ENCODE measurements at places on chromosomes 6 and 20.

DNA sequence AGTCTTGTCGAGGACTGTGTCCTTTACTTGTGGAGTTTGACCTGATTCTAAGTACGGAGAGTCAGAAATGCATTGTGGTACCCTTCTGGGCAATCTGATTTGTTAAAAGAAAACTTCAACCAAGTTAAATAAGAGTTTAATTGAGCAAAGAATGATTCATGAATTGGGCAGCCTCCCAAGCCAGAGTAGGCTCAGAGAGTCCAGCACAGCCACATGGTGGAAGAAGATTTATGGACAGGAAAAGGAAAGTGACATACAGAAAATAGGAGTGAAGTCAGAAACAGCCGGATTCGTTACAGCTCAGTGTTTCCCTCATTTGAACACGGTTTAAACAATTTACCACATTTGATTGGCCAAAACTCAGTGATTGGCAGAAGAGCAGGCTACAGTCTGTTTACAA is 329.2 kb downstream of the DHX35 start:
- no peak for DNase-seq

- no peak for DNase-seq
Observed at GRCh38 chr6:122621638-122622037, 11.4 kb downstream of the PKIB start.

DNA sequence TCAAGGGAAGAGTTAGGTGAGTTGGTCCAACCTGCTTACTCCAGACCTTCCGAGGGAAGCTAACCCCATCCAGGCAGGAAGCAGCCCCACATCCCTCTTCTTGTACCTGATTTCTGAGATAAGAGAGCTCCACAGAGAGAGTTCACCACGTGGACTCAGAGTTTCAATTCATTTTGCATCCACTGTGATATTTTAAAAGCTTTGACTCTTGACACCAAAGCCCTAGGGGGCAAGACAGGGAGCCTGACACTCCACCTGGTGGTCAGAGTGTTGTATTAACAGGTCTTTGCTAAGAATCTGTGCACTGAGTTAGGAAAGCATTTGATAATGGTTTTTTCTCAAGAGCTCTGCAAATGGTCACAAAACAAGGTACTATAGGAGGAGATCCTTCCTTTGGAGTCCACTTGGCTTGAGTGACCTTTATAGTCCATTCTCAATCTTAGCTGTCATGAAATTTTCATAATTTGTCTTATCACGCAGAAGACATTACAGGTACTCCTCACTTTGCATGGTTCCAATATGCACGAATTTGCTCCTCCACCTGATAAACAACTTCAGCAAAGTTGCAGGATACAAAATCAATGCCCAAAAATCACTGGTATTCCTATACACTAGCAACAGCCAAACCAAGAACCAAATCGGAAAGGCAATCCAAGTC is 56.2 kb upstream of the RIPOR2 start:
- no peak for DNase-seq

DNA sequence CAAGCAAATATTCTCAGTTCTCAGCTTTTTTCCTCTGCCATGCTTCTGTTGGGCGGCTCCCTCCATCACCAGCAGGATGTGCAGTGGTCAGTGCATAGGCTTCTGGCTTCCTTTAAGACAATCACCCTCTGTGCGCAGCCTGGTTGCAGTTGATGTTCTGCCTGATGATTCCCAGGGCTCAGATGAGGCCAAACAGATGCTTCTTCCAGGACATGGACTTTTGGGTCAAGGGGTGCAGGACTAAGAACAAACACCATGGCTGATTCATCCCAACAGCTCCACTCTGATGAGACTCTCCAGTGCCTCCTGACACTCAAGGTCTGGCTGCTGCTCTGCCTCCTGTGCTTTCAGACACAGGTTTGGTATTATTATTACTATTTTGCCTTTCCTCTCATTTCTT is 554.8 kb upstream of the CDH4 start:
- DNase-seq: no peak

- no peak for DNase-seq
Observed at GRCh38 chr20:21808863-21809664, 103.6 kb downstream of the PAX1 start.

- DNase-seq: no peak
Observed at GRCh38 chr20:56422076-56422823, 10.2 kb downstream of the CASS4 start.

DNA sequence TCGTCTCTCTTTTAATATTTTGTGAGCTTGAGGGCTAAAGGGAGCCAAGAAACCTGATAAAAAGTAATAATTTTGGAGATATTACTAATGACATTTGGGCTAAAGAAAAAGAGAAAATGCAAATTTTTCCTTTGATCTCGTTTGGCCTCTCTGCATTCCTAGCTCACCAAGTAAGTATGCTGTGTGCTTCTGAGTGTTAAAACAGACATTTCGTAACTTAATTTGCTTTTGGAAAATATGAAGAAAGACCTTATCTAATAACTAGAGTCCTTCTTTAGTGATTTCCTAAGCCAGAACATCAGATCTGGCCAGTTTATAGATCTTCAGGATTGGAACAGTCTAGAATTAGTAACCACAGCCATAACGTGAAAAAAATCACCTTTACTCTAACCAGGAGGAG is 872.9 kb upstream of the SLC35B3 start:
- DNase-seq: no peak

DNA sequence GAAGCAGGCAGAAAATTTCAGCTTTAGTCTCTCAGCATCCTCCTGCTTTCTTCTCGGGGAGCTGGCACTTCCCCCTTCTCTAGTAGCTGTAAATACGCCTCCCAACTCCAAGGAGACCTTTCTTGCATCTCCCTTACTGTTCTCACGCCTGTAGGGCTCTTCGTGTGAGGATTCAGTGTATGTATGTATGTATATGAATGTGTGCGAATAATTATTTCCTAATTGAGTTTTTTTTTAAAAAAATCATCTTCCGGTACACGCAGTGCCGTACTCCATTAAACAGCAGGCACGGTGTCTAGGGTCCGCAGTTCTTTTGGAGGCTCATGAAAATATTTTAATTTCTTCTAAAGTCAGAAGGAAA is 85.4 kb downstream of the HFE start:
- DNase-seq: no peak

GRCh38 chr6:38427492-38428210 is 212.1 kb downstream of the BTBD9 start:
- DNase-seq: no peak

- DNase-seq: no peak
Observed at GRCh38 chr6:39770446-39770845, 21.7 kb upstream of the DAAM2 start.

DNA sequence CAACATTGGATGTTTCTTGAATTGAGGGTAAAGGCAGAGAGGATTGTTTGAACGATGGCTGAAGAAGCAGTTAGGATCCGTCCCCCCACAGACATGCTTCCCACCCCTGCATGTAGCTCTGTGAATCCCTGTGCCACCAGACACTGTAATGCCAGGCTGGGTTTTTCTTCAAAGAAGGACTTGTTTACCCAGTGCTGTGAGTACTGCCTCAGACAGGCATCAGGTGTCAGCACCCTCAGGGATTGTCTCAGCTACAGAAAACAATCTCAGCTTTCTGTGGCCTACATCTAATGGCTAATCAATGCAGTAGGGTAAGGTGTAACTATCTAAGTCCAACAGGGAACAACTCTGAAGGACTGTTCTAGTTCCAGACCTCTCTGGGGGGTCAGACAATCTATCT is 853.0 kb upstream of the EPHA7 start:
- no peak for DNase-seq

DNA sequence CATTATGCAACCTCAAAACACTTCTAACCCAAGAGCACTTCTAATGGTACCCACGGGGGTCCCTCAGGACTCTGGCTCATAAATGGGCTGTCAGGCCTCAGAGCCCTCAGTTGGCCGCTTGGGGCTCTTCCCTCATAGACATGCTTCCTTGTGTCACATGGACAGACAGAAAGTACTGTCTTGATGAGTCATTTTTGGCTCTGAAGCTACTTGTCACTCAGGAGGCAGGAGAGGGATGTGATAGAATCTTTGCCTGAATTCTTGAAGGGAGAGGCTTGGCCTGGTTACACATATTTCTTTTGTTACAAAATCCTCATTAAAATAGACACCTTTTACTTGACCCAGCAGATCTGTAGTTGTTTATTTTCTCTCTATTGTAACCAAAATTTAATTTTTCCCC is 15.1 kb upstream of the EDN1 start:
- DNase-seq: no peak

DNA sequence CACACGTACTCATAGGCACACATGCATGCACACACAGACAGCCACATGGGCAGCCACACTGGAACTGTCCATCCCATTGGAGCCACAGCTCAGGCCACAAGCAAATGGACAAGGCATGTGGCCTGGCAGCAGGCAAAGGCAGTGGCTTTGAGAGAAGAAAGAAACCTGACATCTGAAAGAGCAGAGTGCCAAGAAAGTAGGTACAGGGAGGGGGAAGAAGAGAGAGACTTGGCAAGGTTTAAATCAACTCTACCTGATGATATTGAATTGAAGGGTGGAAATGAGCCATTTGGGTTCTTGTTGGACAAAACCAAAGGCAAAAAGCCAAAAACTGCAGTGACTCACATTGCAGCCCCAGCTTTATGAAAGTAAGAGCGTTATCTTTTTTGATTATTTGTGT is 142.7 kb downstream of the PCSK2 start:
- no peak for DNase-seq

DNA sequence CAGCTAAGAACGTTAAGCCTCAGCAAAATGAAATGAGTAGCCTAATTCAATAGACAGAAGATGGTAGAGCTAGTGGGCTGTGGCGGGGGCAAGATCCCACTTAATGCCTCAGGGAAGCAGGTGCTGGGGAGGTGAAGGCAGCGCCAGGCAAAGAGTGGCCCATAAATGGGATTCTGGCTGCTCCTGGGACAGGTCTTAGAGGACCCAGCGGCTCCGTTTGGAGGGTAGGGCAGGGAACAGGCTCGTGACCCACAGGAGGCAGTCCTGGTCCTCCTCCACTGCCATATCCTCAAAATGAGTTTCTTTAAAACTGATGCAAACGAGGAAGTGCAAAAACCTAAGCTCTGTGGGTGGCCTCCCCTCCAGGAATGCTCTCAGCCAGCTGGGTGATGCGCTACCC is 32.7 kb downstream of the SAYSD1 start:
- no peak for DNase-seq

DNA sequence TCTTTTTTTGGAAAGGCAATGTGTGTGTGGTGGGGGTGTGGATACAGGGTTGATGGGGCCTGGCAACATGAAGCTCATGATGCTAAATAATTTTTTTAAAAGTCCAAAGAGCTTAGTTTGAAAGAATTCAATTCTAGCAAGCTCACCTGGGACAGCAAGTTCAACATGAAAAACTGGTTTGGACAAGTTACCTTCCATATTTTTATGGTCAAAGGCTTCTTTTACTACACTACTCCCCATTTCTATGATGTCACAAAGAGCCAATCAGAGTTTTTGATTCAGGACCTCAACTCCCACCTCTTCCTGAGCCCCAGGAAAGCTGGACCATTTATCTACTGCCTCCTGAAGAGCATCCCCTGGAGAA is 66.1 kb upstream of the CTNNBL1 start:
- no peak for DNase-seq

DNA sequence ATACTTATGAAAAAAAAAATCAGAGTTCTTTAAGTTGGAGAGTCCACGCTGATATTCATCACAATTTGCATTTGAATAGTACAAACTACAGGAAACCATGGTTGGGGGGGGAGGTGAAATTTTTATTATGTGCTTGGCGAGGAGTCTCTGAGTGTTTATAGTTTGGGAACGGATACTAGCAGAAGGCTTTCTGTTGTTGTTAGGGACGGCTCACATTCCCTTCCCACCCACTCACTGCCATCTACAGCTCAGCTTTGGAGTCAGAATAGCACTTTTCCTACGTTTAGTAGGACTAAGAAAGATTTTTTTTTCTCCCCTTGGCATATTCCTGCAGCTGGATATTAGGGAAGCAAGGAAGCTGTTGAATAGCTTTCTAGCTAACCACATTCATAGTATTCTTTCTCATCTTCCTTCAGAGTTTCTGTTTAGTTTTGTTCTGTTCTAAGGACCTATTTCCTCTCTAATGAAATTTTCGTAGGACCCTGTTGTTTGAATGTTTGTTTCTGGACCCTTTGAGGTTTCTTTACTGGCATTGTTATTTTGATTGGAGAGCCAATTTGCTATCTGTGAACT is 235.1 kb upstream of the ZNF217 start:
- peak; percentile 68 for DNase-seq

GRCh38 chr6:36430351-36430750 is 12.3 kb downstream of the PXT1 start:
- no peak for DNase-seq

- DNase-seq: no peak
Observed at GRCh38 chr6:156776470-156776839, 723 bp upstream of the ARID1B start.

DNA sequence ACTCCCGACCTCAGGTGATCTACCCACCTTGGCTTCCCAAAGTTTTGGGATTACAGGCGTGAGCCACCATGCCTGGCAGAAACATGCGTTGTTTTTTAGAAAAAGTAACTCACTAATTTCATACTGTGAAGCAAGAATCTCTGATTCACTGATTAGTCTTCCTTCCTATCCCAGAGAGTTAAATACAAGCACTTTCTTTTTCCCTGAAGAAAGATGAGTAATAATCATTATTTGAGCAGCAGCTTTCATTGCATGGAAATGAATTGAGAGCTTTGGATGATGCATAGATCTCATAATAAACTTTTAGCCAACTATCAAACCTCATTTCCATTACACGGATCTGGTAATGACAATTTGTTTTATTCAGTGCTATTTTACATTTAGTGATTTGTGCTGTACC is 892.5 kb upstream of the EYS start:
- DNase-seq: no peak

- no peak for DNase-seq
Observed at GRCh38 chr6:123064038-123064437, 68.0 kb downstream of the CLVS2 start.

DNA sequence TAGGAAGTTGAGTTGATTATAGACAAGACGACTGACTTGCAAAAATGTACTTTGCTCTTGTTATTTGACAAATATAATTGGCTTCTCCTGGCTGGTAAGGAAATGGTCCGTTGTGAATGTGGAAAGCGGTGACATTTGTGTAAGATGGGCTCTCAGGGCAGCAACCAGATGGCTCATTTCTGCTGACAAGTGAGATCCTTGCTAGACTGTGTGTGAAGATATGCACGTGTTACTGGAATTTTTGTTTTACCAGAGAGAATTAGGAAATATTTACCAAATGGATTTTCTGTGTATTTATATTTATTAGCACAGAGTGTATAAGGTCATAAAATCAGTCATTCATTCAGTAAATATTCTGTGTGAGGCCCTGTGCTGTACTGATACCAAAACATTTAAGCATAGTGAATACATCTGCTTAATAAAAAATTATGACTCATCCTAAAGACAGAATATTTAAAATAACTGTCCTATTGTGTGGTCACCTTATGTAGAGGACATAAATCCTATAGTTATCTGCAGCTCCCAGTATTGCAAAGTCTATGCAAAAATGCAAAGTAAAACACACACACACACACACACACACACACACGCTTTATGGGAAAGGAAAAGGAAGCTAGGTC is 109.9 kb upstream of the ASF1A start:
- DNase-seq: no peak
